ENCODE measurements at places on chromosomes 7 and 10. TPM values are rescaled to one million over a fixed set of nuclear protein-coding genes. Genes with fewer than 3 reads are reported as not detected.

GRCh38 chr7:4523219-4523618, 158.9 kb upstream of the FOXK1 start:
- no peak for DNase-seq

DNA sequence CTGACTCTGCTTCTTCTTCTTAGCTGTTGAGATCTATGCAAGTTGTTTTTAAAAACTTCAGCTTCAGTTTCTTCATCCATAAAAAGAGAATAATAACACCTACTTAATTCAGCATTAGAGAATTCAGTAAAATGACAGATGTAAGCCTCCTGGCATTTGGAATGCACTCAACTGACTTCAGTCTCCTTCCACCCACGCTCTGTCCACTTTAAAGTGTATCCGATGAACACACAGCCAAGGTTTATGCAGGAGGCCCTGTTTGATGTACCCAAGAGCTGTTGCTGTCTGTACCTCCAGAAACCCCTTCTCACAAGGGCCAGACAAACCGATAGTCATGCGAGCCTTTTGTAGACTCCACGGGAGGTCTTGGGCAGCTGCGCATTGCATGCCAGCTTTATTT, 27.1 kb upstream of the SLC35B4 start:
- no peak for DNase-seq

DNA sequence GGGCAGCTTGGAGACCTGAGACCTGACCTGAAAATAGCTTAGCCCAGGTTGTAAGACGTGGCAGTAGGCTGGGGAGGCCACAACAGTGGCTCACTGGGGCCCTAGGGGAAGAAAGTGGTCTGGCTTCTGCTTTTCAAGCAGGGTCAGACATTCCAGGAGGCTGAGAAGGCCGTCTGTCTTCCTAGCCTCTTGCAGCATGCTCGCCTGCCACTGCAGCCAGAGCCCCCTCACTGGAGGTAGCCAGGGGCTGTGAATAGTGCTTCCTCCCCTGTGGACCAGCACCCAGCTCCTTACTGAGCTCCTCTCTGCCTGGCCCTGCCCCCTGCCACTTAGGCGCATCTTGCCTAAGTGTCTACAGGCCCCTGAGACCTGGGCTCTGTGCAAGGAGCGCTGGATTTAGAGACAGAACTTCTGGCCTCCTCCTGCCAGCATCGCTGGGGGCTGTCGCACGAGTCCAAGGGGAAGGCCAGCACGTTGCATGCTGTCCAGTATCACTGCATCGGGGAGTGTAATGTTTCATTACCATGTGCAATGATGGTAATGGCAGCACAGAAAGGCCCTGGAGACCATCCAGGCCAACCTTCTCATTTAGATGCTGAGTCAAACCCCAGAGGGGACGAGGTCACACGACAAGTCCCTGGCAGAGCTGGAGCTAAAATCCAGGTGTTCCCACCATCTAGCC, 12.7 kb downstream of the ZMIZ1 start:
- no peak for DNase-seq

The RAB19 gene
- not detected for total RNA-seq

The TMEM26 gene
- total RNA-seq, result 2.0 TPM
